ENCODE measurements at places on chromosomes 12 and 14.

DNA sequence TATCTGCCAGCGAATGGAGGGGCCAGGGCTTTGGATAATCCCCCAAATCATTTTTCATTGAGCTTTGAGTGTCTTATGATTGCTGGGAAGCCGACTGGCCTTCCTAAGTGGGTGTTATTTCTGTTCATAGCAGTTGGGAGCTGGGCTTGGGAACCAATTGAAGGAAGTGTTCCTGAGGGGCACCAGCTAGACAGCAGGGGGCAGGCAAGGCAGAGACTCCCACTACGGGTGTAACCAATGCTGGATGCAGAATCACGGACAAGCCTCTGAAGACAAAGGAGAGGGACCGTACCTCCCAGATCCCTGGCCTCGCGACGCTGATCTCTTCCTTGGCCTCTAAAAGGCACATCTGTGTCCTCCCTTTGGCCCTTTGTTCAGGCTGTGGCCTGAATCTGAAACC lies 149.0 kb upstream of the PRMT8 start:
- DNase-seq = peak; percentile 23

DNA sequence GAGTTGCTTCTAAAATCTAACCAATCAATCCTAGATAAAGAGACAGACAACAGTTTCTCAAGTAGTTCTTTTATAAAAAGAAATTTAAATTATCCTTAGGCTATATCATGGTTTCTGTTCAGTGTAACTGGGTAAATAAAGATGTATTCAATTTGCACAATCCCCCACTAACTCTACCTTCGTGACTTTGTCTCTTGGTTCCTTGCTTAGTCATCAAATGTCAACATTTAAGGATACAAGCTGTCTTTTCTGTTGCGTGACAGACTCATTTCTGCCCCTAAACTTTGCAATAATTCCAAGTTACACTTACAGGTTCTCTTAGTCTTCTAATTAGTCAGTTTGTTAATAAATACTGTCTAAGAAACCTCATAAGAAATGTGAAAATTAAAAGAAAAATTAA lies 50.6 kb downstream of the SCAF11 start:
- DNase-seq = peak; percentile 77

DNA sequence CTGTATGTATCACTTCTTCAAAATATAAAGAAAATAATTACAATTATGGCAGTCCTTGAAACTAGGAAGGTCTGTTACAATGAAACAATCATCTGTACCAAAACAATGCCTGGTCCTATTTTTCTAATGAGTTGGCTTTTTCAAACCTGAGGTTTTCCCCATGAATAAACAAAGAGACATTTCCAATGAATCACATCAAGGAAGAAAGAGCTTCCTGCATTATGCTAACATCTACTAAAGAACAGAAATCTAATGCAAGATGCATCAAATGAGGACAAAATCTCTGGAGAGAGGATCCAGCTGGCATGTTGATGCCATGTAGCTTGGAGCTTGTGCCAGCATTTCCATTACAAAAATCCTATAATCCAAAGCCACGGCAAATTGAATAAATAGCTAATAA lies 29.3 kb downstream of the NIN start:
- peak; percentile 68 for DNase-seq

- DNase-seq = no peak
Observed at GRCh38 chr14:104376202-104377140, 203.1 kb upstream of the C14orf180 start.

GRCh38 chr12:2851931-2852330 lies 4.9 kb downstream of the TEX52 start:
- DNase-seq = no peak

DNA sequence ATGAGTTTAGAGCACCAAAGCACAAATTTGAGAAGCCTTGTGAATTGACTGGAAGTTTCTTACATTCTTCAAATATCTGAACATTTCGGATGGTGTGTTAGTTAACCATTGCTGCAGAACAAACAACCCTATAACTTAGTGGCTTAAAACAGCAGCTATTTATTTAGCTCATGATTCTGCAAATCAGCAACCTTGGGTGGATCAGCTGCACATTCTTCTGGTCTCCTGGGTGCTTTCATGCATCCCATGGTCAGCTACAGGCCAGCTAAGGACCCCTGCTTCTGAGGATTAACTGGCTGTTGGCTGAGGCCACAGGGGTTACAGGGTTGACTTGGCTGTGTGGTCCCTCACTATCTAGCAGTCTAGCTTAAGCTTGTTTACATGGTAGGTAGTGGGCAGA lies 114.0 kb upstream of the HIF1A start:
- no peak for DNase-seq

DNA sequence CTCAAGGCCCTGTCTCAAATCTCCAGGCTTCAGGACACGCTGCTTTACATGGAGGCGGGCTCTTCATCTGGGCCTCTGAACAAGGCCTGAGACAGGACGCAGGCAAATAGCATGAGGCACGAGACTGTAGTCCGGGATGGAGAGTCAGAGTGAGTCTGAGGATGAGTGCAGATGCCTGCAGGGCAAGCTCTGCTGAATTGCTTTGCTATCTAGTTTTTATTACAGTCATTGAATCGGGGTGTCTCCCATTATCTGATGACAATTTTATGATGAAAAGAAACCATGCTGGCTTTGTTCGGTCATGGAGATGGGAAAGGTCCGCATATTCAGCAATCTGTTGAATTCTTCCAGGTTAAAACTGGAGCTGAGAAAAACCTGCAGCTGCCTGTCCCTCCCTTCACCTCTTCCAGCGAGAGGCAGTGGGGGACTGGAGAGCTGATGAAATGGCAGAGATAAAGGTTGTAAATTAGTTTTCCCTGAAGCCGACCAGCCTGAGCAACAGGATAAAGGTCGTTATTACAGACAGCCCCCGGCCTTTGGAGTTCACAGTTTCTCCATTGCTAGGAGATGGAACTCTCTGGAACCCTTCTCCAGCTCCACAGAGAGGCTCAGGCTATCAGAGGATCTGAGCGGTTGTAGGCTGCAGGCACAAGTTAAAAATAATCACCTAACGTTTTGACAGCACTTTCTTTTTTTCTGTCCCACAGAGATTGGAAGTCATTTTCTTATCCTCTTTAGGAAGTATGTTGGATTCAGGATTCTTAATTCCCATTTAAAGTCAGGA lies 1.3 kb upstream of the ADGRD1 start:
- no peak for DNase-seq

- peak; percentile 91 for DNase-seq
Observed at GRCh38 chr12:15662303-15662980, 126.7 kb downstream of the EPS8 start.

- DNase-seq = peak; percentile 66
Observed at GRCh38 chr14:29144621-29145020, 378.0 kb downstream of the FOXG1 start.

DNA sequence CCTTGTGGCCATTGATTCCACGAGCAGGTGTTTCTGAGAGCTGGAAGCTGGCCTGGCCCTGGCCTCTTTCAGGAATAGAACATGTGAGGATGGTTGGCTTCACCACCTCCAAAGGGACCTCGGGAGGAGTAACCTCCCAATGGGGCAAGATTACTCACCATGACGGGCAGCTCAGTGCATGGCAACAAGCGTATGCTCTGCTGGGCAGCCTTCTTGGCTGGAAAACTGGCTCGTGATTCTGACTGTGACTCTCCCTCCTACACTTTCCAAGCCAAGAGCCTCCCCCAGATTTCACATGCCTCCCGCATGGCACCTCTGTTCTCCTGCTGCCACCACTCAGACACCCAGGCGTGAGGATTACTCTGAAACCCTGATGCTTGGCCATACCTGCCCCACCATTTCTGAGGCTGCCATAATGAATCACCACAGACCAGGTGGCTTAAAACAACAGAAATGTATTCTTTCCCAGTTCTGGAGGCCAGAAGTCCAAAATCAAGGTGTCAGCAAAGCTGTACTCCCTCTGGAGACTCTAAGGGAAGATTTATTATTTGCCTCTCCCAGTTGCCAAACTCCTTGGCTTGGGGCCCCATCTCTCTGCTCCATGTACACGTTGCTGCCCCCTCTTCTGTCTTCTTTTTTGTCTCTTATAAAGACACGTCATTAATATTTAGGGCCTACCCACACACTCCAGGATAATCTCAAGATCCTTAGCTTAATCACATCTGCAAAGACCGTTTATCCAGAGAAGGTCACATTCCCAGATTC lies 215.9 kb downstream of the CHST11 start:
- peak; percentile 59 for DNase-seq

DNA sequence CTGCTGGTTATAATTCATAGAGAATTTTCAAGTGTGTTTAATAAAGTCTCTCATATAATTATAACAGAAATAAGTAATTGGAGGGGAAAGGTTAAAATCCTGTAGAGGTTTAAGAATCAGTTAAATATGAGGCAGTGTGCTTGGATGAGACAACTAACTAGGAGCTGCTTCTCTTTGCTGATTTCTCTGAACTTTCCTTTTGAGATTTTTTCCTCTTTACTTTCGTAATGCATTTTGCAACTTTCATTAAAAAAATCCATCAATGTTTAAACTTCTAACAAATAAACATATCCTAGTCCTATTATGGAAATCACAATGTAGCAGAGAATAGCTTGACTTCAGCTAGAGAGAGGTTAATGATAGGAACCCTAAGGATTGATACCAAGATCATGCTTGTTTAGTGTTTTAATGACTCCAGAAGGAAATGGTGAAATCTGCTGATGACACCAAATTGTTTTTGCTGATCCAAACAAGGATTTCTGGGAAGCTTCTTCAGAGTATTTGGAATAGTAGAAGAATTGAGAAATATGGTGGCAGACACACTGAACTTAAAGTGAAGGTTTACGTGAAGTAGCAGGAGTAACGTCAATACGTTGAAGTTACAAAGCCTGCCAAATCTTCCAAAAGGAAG lies 122.6 kb downstream of the RAD51B start:
- no peak for DNase-seq

- DNase-seq = no peak
Observed at GRCh38 chr12:5070090-5070489, 26.4 kb downstream of the KCNA5 start.

DNA sequence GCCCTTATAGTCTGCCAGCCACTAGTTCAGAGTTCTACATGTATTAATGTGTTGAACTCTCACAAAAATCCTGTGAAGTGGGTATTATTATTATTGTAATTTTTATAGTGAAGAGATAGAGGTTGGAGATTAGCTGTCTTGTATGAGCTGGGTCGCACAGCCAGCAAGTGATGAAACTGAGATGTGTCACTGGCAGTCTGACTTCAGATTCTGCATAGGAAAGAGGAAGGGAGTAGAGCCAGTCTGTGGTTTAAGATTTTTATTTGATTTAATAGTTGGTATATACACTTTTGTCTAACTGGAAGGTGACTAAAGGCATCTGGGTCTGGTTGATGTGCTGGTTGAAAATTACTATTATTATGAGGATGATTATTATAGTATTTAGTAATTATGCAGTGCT lies 5.8 kb upstream of the FRS2 start:
- DNase-seq = no peak

GRCh38 chr12:116400636-116401372 lies 123.3 kb upstream of the MED13L start:
- no peak for DNase-seq

DNA sequence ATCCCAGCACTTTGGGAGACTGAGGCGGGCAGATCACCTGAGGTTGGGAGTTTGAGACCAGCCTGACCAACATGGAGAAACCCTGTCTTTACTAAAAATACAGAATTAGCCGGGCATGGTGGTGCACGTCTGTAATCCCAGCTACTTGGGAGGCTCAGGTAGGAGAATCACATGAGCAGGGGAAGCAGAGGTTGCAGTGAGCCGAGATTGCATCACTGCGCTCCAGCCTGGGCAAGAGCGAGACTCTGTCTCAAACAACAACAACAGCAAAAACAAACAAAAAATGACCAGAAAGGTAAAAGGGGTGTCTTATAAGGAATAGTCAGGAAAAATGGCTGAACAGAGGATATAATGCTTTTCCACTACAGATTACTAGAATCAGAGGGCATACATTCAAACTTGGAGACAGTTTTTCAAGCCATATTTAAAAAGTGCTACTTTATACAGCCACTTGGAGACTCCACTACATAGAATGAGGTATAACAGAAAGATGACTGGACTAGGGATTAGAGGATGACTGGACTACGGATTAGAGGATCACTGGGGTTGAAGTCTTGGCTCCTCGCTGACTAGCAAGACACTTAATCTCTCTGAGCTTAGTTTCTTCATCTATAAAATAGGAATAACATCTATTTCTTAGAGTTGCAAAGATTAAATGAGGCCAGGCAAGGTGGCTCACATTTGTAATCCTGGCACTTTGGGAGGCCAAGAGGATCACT lies 4.9 kb upstream of the CS start:
- no peak for DNase-seq

- DNase-seq = no peak
Observed at GRCh38 chr12:67145692-67146091, 123.5 kb upstream of the CAND1 start.

DNA sequence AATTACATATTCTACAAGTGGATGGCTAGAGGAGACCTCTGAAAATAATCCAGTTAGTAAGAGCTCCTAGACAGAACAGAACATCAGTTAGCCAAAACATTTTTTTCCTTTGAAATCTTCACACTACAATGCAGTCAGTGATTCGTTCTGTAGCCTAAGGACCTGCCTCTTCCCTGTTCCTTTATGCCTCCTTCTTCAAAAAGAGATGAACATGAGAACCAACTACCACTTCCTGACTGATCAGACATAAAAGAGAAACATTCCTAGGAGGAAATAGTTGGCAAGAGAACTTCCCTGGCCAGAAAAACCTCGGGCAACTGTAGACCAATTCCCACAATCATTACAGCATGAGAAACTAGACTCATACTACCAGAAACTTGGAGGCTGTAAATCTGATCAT lies 29.4 kb downstream of the ITPR2 start:
- peak; percentile 70 for DNase-seq

GRCh38 chr12:46480316-46480715 lies 107.7 kb upstream of the SLC38A2 start:
- no peak for DNase-seq

GRCh38 chr12:25459541-25459951 lies 93.5 kb downstream of the LMNTD1 start:
- DNase-seq = no peak

All from PC-3 (cell line).